ENCODE measurements at places on chromosomes 3 and 15.

DNA sequence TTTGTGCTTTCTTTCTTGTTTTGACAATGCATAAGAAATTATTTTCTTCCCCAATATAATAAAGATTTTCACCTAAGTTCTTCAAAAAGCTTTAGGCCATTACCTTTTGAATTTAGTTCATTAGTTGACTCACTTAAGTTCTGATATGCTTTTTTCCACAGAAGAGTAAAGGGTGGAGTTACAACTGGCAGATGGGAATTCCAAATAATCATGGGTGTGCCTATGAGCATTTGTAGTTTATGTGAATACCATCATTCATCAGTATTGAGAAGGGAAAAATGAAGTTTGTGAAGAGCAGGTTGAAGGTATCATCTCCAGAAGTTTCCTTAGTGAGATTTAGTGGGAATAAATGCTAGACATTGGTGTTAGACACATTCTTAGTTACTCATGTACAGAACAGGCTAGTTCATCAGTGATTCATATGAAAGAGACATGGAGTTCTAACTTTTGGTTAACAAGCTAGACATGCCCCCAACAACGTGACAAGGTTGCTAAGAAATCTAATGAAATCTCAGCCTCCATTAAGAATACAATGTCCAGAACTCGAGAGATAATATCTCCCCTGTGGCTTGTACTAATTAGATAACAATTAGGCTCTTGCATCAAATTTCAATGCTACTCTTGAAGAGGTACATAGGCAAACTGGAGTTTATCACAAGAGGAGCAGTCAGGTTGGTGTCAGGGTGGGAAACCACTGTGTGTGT is 16.9 kb upstream of the ALCAM start:
- no peak for DNase-seq

- no peak for DNase-seq
These were observed 14.7 kb downstream of the USP50 start for GRCh38 chr15:50531766-50532165.

DNA sequence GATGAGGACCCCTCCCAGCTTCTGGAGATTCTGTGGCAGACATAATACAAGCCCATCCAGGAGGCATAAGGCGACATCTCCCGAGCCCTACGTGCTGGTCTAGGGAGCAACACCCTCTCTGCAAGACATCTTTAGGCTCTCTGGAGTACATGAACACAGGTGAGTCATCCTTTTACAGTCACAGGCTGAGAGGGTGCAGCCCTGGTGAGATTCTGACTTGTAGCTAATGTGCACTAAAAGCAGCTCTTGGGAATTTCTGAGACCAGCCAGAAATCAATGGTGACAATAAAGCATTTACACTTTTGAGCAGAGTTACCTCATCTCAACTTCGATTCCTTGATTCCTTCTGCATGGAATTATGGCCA is 131.1 kb downstream of the XXYLT1 start:
- no peak for DNase-seq

DNA sequence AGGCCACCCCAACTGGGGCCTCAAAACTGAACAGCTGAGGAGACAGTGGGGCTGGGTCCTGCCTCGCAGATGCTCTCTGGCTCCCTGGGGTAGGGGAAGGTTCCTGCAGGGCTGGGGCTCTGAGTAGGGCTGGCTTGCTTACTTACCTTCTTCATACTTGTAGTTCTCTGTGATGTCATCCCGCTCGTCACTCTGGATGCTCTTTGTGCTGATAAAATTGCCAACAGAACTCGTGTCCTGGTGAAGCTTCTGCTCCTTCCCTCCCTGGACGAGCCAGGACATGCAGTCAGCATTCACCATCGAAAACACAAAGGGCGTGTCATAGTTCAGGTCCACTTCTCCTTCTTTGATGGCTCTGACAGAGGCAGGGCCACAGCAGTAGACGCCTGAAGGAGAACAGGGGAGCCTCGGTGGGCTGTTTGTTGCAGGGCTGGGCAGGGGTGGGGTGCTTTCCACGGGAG is 17.9 kb upstream of the EPB42 start:
- no peak for DNase-seq

- DNase-seq = no peak
These were observed 352.5 kb upstream of the C2CD4B start for GRCh38 chr15:62517541-62517940.

DNA sequence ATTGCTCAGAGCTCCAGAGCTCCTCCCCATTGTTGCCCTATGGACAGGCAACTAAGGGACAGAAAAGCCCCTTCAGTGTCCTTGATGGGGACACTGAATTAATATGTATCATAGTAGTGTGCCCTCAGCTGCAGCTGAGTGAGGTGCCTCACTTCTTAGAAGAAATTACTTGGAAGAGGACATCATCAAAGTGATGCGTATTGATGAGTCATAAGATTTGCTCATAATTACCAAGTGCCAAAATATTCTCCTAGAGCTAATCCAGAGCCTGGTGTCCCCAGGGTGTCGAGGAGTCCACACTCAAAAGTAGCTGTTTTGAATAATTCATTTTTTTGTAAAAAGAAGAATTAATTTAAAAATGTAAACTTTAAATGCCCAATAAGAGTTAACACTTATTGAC is 200.7 kb upstream of the SEMA6D start:
- DNase-seq = no peak

- DNase-seq = no peak
These were observed 54.2 kb downstream of the SLC25A36 start for GRCh38 chr3:140995881-140996280.

DNA sequence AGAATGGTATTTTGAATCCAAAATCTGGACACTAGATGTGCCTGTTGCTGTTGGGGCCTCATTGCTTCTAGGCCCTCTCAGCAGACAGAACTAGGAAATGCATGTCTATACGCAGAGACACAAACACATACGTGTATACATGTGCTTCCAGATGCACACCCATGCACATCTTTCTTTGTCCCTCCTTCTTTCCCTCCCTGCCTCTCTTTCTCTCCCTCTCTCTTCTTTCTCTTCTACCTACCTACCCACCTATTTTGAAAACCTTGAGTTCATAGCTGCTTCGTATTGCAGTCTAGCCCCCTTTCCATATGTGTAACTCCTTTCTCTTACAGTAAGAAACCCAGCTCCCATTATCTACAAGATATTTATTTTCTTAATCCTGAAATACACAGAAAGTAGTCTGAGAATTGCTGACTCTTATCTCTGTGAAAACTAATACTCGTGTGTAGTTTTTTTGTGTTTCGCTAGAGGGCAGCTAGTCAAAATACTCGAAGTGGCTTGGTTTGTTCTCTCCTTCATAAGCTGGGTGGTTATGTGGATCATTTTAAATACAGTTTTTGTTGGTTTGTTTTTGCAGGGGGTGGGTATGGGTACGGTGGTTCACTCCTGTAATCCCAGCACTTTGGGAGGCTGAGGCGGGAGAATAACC is 18.5 kb downstream of the RPL32 start:
- no peak for DNase-seq

DNA sequence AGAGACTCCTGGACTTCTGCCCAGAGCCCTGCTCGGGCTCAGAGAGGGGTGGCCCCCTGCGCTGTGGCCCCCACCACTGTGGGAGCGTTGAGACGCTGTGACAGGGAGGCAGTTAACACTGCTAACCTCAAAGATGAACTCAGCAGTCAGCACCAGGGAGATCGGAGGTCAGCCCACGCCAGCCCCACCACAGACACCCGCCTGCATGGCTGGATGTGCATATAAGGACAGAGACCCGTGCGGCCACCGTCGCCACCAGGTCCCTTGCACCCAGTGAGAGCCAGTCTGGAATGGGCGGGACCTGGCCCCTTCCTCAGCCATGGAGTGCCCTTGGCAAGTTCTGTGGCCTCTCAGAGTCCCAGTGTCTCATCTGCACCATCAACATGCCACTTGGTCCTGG is 48.5 kb upstream of the FURIN start:
- DNase-seq = no peak

DNA sequence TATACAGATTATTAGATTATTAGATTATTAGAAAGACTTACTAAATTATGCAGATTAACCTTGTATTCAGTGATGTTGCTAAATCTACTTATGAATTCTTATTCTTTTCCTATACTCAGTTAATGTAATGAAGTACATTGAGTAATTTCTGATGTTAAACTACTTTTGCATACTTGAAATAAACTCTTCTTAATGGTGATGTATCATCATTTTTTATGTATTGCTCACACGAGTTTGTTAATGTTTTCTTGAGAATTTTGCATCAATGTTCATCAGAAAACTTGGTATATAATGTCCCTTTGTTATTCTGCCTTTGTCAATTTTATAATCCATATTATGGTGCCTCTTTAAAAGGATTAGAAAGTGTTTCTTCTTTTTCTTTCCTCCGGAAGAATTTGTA is 163.2 kb upstream of the COL8A1 start:
- no peak for DNase-seq

GRCh38 chr15:69896606-69897005 is 201.1 kb downstream of the TLE3 start:
- DNase-seq = no peak

GRCh38 chr15:84992157-84992944 is 10.7 kb downstream of the PDE8A start:
- no peak for DNase-seq

GRCh38 chr3:159128628-159129027 is 326.8 kb downstream of the MFSD1 start:
- no peak for DNase-seq

- DNase-seq = no peak
These were observed 20.9 kb upstream of the LOXL1 start for GRCh38 chr15:73905225-73905827.

- DNase-seq = no peak
These were observed 2.8 kb downstream of the EPHB1 start for GRCh38 chr3:134797741-134798451.

- peak; percentile 22 for DNase-seq
These were observed 119.9 kb downstream of the LMLN start for GRCh38 chr3:198079771-198080520.

GRCh38 chr3:6825524-6825923 is 35.4 kb upstream of the GRM7 start:
- no peak for DNase-seq

DNA sequence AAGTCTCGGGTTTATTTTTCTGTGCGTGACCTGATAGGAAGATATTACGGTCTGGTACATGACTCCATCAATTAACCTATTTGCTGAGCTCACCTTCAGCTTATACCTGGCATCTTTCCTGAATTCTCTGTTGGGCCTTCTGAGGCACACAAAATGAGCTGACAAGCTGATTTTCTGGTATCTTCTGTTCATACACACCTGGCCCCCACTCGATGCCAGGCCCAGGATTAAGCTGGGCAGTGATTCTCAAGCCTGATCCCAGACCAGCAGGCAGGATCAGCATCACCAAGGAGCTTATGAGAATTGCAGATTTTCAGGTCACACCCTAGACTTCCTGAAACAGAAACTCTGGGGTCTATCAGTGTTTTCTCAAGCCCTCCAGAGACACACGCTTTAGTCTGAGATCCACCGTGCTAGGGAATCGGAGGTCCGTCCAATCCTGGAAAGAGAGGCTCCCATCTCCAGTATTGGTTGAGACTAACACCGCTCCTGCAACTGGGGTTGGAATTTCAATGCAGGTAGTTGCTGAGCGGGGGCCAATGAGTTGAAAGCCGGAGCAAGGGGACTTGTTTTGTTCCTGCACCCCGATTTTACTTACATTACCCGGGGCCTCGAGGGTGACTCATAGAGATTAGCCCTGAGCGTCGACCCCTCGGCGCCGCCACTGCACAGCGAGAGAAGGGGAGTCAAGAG is 636 bp upstream of the EIF1B start:
- DNase-seq = no peak

DNA sequence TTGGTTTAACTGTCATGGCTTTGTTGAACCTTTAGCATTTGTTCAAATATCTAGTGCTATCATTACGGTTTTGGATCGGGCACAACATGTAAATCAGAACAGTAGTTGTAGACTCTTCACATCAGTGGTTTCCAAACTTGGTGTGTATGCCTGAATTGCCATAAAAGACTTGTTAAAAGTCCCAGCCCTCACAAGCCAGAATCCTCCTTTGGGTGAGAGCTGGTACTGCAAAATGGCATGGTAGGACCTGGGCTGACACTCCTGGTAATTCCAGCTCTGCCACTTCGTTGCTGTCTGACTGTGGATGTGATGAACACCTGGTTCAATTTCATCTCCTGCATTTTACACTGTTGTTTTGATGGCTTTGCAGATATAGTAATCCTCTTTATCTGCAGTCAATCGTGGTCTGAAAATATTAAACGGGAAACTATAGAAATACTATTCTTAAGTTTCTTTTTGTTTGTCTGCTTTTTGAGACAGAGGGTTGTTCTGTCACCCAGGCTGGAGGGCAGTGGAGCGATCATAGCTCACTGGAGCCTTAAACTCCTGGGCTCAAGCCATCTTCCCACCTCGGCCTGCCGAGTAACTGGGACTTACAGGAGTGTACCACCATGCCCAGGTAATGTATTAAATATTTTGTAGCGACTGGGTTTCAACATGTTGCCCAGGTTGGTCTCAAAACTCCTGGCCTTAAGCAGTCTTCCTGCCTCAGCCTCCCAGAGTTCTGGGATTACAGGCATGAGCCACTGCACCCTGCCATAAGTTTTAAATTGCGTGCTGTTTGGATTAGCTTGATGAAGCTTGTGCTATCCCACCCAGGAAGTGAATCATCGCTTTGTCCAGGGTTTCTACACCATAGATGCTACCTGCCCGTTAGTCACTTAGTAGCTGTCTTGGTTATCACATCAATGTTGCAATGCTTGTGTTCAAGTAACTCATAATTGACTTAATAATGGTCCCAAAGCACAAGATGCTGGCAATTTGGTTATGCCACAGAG is 61.6 kb downstream of the RAB7A start:
- peak; percentile 47 for DNase-seq

GRCh38 chr15:65088643-65089021 is 12.1 kb downstream of the KBTBD13 start:
- no peak for DNase-seq

DNA sequence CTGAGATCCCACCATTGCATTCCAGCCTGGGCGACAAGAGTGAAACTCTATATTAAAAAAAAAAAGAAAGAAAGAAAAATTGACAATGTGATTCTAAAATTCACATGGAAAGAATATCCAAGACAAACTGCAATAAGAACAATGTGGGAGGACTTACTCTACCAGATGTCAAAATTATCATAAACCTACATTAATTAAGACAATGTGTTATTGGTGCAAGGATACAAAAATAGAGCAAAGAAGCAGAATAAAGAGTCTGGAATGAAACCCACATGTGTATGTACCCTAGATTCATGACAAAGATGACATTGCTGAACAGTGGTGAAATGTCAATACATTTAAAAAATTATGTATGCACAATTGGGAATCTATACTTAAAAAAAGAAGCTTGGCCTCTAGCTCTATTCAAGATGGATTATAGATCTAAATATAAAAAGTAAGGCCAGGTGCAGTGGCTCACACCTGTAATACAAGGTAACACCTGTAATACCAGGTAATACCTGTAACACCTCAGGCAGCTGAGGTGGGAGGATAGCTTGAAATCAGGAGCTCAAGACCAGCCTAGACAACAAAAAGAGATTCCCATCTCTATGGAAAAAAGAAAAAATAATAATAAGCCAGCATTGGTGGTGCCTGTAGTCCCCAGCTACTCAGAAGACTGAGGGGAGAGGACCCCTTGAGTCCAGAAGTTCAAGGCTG is 45.7 kb downstream of the ZBTB11 start:
- no peak for DNase-seq
